ENCODE measurements at places on chromosomes 3 and 15. TPM values are rescaled to one million over a fixed set of nuclear protein-coding genes. Genes with fewer than 3 reads are reported as not detected.

DNA sequence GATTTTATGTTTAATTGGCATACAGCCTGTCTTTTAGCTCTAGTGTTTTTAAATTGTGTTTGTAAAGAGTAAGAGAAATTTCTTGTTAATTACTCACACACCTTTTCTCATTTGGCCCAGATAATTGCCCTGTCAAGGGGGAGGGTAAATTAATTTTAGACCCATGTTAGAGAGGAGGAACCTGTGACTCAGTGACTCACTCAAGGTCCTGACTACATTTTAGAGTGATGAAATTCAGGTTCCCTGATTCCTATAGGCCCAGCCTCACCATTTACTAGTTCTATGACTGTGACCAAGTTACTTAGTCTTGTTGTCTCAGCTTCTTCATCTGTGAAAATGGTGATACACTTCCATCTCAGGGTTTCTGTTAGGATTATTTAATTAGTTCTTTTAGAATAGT is 125.2 kb upstream of the DPH6 start:
- no peak for DNase-seq

DNA sequence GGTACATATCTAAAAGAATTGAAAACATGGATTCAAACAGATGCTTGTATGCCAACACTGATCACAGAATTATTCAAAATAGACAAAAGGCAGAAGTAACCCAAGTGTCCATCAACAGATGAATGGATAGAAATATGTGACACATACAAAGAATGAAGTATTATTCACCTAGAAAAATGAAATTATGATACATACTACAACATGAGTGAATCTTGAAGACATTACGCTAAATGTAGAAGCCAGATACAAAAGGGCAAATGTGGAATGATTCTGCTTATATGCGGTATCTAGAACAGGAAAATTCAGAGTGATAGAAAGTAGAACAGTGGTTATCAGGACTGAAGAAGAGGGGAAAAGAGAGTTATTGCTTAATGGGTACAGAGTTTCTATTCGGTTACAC is 26.2 kb upstream of the SLC12A8 start:
- no peak for DNase-seq

DNA sequence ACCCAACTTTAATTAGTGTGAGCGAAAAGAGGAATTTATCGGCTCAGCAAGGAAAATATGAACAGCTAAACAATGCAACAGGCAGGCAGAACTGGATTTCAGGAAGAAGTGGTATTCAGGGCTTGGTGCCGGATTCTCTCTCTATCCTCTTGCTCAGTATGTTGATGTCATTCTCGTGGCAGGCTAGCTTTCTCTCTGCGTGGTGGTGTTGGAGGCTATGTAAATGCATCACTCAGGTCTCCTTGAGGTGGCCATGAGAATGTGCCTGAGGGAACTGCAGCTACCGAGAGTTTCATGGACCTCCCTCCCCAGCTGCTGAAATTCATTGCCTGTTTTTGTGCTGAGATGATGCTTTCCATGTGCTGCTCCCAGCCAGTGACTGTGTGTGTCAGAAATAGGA is 18.3 kb upstream of the SYN2 start:
- DNase-seq, result no peak

DNA sequence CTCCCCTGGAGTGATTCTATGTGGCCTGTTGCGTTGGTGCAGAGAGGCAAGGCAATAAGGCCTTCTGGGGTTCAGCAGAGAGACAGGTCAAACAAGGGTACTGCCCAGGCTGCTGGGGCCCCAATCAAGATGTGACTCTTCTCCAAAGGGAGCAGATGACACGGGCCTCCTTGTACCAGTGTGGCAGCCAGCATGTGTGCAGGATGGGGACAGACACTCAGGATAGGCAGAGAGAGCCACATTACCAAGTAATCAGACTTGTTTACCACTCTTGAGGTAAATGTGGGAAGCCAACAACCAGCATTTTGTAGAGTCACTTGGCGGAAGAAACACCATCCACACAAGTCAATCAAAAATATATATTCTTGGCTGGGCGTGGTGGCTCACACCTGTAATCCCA is 95.3 kb upstream of the DLG1 start:
- DNase-seq, result peak; percentile 1

GRCh38 chr15:78641102-78641748 is at the start of gene CHRNB4:
Gene CHRNB4, minus strand, starts transcription at chr15:78641210. Its CDS starts 77 bp downstream, at chr15:78641133.
- peak; percentile 94 for DNase-seq

GRCh38 chr3:125200731-125201139 is 11.8 kb downstream of the SLC12A8 start:
- DNase-seq, result no peak

- no peak for DNase-seq
These were observed 93.4 kb downstream of the PEX5L start for GRCh38 chr3:179943117-179943880.

GRCh38 chr3:127821394-127821793 is 921 bp downstream of the MGLL start:
- no peak for DNase-seq

DNA sequence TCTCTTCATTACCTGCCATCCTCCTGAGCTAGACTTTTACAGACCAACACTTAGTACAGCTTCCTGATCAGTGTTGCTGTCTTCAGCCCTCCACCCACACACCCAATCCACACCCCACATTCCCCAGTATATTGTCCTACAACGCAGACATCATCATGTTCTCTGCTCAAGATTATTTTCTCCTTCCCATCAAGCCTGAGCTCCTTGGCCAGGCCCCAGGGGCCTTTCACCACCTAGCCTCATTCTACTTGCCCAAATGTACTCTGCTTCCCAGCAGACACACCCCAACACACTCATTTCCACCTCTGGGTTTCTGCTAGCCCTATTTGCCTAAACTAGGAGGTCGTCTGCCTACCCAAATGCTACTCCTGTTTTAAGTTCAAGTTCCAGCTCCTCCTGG is 37.0 kb downstream of the DAPK2 start:
- DNase-seq, result no peak

- DNase-seq, result no peak
These were observed 549.5 kb downstream of the PYDC2 start for GRCh38 chr3:192010490-192010889.

- DNase-seq, result peak; percentile 68
These were observed 697 bp downstream of the CHSY1 start for GRCh38 chr15:101250873-101251829.

ESYT3 gene
- 0.24 TPM for polyA plus RNA-seq

DNA sequence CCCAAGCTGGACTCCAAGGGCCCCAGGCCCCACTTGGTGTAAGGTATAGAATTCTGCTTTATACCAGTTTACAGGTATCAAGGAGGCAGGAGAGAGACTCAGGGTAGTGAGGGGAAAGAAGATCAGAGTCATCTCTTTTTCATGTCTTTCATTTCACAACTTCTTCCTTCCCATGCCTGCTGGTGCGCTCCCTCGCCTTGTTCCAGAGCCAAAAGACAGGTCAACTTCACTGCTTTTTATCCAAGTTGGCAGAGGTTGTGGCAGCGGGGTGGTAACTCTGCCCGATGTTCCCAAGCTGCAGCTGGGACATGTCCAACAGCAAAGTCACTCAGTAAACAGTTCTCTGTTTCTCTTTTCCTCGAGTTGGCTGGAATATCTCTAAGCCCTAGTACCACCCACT is 86.3 kb upstream of the TCF12 start:
- no peak for DNase-seq

DNA sequence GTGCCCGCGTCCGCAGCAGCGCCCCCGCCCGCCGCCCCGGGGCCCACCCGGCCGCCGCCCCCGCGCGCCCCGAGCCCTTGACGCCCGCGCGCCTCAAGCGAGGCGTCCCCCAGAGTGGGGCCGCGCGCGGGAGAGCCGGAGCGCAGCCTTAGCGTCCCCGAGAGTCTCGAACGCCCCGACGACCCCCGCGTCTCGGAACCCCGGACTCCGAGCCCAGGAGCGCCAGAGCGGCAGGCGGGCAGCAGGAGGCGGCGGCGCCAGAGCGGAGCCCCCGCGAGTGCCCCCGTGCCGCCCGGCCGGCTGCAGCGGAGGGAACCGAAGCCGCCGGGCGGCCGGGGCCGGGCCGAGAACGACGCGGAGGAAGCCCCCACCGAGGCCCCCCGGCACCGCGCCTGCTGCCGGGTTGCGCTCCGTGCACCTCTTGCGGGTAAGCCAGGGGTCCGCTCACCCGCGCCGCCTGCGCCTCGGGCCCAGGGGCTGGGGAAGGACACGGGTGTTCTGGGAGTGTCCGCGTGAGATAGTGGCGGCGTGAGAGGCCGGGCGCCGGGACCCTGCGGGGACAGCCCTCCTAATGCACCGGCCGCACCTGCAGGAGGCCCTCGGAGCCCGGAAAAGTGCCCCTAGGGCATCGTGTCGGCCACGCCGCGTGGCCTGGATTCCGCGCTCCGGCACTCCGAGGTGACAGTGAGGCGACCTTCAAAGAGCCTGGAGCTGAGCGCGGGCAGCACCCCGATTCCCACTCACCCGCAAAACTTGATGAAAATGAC is 52.0 kb upstream of the ULK4 start:
- peak; percentile 82 for DNase-seq

DNA sequence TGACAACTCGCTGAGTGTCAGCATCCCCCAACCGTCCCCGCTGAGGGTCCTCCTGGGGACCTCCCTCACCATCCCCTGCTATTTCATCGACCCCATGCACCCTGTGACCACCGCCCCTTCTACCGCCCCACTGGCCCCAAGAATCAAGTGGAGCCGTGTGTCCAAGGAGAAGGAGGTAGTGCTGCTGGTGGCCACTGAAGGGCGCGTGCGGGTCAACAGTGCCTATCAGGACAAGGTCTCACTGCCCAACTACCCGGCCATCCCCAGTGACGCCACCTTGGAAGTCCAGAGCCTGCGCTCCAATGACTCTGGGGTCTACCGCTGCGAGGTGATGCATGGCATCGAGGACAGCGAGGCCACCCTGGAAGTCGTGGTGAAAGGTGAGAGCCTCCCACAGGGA is 35.4 kb downstream of the ACAN start:
- no peak for DNase-seq

Data from SK-N-SH (cell line).